ENCODE measurements at places on chromosomes 7 and 10. TPM values are rescaled to one million over a fixed set of nuclear protein-coding genes. Genes with fewer than 3 reads are reported as not detected.

The RASSF4 gene
- total RNA-seq: 7.4 TPM

The LDB1 gene
- total RNA-seq: 23.3 TPM

The SPDYE1 gene
- total RNA-seq: not detected

The DOCK4 gene
- 6.3 TPM for total RNA-seq

The CPA2 gene
- not detected for total RNA-seq

The MRC1 gene
- total RNA-seq: 0.59 TPM

The NYAP1 gene
- 0.59 TPM for total RNA-seq

The GSDME gene
- 12.0 TPM for total RNA-seq

The HOXA11 gene
- total RNA-seq: not detected

The WNT2 gene
- total RNA-seq: not detected

The HOGA1 gene
- not detected for total RNA-seq

The ADIRF gene
- total RNA-seq: 13.2 TPM

The FAM107B gene
- 8.2 TPM for total RNA-seq

The ABCA13 gene
- not detected for total RNA-seq

The PSAP gene
- total RNA-seq: 1,504 TPM

The SYT15B gene
- total RNA-seq: not detected

The OR2A12 gene
- total RNA-seq: not detected

The PWWP2B gene
- total RNA-seq: 2.4 TPM

The CYP3A4 gene
- not detected for total RNA-seq

The GET4 gene
- 12.7 TPM for total RNA-seq

The ACTA2 gene
- total RNA-seq: 257 TPM

The HYAL4 gene
- total RNA-seq: not detected

All from cardiac ventricle fibroblast (primary cell).